CD4-positive, alpha-beta T cell (primary cell): ENCODE measurements at places on chromosomes 7 and 10.

DNA sequence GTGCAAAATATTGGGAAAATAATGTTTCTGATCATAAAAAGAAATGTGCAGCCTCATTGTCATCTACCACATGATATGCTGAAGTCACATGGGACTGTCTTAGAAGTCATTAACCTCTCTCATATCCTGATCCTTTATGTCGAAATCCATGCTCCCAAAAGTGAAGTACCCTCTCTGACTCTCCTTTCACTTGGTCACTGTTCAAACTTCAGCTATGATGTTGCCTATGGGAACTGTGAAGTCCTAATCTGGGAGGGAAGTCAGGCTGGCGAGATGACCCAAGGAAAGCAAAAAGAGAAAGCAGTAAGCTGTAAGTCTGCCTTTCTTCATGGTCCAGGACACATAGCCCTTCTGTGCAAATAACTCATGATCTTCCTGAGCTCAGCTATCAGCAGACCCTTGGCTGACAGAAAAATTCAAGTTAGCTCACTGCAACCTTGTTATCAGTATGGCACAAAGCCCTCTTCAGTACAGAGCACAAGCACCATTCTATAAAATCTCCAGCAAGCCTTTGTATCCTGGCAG is 29.5 kb downstream of the WASL start:
- DNase-seq, result no peak

- peak; percentile 92 for DNase-seq
Measured at GRCh38 chr10:102395400-102396316, at the start of gene NFKB2. NFKB2 (plus strand) TSS chr10:102395705; CDS start chr10:102395960, 255 bp downstream.

DNA sequence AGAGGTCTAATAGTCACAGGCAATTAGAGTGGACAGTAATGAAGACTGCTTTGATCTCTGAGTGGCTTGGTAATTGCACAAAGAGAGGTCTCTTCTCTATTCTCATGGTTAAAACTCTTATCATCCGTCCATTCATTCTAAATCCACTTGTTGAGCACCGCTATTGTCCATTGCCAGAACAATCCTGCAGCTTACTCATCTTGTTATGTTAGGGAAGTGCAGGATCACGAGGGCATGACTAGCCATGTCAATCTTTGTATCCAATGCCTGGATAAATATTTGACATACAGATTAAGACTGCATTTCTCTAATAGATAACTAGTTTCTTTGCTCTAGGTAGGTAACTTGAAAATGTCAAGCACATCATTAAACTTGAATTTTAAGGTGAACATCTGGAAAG is 14.9 kb downstream of the SFTPD start:
- no peak for DNase-seq

DNA sequence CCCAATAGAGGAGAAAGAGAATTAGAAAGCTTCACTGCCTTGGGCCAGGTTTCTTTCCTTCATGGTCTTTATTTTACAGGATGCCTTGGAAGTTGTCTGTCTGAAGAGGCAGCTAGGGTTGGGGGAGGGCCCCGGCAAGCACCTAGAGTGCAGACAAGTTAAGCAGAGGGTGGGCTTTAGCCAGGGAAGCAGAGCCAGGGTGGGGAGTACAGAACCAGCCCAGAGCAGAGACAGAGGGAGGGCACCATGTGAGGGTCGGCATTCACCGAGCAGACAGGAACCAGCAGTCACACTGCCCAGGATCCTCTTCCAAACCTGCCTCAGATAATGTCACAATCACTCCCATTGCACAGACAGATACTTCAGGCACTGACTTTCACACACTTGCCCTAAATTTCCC is 75.9 kb downstream of the ADARB2 start:
- DNase-seq, result peak; percentile 6

- no peak for DNase-seq
Measured at GRCh38 chr10:48247680-48248079, 26.8 kb downstream of the FRMPD2 start.

DNA sequence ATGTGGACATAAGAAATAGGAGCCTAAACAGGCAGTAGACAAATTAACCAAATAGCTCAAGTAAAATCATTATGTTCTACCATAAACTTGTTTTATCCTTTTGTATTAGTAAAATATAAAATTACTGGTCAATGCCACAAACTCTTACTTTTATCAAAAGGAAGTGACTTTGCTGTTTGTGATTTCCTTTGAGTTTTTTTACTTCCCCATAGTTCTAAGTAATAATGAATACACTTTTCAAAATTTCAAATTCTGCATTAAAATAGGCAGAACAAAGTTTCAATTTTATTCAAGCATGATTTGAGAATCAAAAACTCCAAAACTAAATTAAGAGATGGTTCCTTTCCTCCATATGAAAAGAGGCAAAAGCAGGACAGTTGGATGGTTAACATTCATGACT is 139.7 kb upstream of the ABCB5 start:
- no peak for DNase-seq

GRCh38 chr10:3251172-3251571 is 78.6 kb upstream of the PITRM1 start:
- DNase-seq, result no peak

GRCh38 chr10:86665218-86665607 is 3.1 kb upstream of the LDB3 start:
- DNase-seq, result no peak

DNA sequence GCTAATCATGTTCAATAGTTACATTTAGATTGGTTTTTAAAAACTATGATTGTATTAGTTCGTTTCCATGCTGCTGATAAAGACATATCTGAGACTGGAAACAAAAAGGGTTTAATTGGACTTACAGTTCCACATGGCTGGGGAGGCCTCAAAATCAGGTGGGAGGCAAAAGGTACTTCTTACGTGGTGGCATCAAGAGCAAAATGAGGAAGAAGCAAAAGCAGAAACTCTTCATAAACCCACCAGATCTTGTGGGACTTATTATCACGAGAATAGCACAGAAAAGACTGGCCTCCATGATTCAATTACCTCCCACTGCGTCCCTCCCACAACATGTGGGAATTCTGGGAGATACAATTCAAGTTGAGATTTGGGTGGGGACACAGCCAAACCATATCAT is 34.1 kb upstream of the CC2D2B start:
- DNase-seq, result no peak

- no peak for DNase-seq
Measured at GRCh38 chr7:39349452-39350123, 216.6 kb upstream of the YAE1 start.

DNA sequence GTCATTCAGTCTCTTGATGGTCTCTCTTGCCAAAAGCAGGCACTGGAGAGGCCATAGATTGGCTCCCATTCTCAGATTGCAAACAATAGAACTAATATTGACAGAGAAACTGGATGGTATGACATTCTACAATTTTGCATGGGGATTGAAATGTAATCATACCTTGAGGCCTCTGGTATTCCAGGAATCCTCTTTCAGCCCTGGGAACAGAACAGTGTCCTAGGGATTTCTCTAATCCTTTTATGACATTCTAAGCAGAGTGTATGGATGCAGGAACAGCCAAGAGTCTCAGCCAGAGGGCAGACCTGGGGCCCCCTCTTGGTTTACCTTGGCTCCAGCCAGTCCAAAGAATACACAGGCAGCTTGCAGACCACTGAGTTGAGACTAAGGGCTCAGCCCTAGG is 206.4 kb downstream of the KCNMA1 start:
- no peak for DNase-seq

- no peak for DNase-seq
Measured at GRCh38 chr10:129756912-129757901, 206.9 kb downstream of the EBF3 start.

DNA sequence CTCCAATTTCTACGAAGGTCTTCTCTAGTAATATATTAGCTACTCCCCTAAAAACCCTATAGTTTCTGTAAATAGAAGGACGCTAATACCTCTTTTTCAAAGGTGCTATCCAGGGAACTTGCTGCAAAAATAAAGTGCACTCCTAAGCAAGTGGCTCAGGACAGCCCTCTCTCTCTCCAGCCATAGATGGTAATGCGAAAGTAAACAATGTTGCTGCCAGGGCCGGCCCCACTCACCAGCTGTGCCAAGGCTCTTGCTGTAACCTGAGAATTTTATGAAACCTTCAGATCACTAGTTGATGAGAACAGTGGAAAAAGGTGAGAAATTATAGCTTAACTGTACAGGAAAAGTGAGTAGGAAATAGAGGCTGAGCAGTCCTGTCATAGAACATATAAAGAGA is 10.9 kb upstream of the TAS2R39 start:
- DNase-seq, result no peak

- DNase-seq, result no peak
Measured at GRCh38 chr7:45890902-45891461, 2.7 kb downstream of the IGFBP1 start.

DNA sequence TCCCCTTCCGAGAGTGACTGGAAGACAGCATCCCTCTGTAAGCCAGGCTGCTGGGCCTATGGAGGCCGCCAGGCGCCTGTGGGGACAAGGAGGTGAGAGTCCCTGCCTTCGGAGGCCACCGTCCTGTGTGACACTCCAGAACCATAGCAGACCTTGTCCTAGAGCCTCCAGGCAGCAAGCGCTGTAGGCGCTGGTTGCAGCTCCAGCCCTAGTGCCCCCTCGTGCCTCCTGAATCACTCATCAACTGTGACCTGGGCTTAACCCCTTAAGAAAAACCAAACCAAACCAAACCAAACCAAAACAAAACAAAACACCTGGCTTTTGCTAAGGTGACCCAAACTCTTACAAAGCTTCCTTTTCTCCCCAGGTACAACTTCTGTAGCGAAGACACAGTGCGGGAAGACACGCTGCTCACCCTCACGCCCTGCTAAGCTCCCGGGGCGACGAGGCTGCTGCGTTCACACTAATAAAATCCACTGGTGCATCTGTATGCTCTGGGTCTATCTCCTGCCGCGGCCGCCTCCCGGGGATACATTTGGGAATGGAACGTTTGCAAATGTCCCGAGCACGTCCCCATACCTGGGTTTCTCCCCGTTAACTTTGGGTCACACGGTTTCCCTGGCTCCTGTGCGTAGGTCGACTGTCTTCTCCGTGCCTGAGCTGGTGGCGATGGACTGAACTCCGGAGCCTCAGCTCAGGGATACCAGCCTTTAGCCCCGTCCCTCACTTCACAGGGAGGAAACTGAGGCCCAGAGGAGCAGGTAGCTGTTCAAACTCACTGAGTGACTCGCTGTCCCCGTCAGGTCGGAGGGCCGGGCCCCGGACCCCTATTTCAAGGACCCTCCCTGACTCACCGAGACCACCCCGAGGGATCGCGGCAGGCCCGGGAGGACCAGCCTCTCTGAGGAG is 11.8 kb upstream of the PNLIPRP2 start:
- DNase-seq, result no peak

DNA sequence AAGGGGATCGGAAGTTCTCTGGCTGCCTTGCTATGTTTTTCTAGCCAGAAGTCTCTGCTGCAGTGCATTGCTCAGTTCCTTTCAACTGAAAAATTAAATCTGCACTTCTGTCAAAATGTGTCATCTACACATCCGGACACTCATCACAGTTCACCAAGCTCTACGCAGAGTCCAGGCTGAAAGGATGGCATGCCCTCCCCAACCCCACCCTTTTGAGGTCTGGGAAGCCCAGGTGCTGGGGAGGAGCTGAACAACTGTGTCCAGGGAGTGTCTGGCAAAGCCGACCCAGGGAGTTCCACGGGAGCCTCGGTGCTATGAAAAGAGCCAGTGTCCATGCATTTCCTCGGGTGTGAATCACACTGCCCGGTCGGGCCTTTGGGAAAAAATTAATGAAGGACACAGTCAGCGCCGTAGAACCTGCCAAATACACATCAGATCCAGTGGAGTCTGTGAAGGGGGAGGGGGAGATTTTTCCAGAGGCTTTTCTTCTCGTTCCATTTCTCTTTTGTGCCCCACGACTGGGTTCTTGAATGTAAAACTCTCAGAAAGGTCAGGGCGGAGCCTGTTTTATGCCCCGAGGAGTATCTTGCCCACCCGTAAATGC is 757 bp upstream of the PALS2 start:
- DNase-seq, result peak; percentile 46

DNA sequence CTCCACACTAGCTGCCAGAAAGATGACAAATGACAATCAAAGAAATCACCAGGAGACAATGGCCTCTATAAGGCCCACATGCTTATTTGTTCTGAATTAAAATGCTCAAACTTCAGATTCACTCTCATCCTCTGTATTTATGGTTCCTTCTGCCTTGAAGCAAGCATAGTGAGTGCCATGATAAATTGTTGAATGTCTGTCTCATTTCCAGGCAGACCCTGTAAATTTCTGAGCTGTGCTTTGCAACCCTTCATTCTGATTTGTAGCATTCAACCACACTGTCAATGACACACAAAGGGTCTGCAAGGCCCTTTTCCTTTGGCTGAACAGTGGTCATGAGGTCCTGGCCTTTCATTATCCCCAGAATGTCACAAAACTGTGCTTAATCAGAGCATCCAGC is 506.6 kb upstream of the GHITM start:
- DNase-seq, result no peak

DNA sequence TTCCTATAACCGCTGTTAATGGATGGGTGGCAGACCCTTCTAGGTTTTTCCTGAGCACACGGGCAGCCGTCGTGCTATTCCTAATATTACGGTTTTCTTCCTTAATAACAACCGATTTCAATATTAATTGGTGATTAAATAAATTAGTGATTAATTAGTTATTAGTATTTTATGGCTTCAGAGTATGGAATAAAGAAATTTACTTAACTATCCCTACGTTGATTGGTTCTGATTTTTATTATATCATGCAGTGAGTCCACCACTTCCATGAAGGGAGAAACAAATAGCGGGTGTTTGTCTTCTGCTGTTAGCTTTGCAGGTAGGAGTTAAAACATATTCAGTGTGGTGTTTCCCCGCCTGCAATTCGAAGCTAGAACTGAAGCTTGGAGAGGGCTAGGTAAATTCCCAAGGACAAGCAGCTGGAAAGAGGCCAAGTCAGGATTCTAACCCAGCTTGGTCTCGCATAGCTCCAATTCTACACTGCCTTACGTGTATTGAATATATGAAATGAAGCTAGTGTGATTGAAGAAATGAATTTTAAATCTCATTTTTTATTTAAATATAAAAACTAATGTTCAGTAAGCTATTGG is 928 bp upstream of the CSTF2T start:
- no peak for DNase-seq

DNA sequence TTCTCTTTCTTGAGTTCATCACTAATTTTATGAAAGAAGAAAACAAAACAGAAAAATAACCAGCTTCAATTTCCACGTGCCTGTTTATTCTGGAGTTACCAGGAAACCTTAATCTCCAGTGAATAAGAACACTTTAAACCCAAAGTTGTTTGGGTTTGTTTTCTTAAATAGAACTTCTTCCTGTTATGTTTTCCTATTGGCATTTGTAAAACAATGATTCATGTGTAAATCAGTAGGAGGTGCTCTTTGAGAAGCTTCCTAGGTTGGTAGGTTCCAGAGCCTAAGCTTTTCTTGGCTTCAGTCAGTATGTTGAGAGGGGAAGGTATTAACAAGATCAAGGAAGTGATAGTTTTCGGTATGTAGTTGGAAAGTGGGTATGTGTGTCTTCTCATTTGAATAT is 119.0 kb downstream of the BICC1 start:
- DNase-seq, result no peak

DNA sequence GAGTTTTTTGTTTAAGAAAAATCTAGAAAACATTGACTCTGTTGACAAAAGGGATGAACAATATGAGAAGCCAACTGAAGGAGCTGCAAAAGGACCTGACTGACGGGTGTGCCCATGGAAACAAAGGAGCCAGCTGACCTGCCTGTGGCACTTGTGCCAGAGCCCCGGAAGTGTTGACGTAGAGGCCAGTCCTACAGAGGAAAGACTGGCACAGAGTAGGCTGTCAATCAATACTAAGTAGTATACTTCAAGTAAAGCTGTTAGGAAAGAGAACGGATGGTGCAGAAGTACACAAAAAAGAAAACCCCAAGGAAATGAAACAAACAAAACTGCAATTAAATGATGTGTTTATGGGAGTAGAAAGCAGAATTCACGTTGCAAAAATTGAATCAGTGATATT is 19.0 kb upstream of the ABI1 start:
- DNase-seq, result no peak

- DNase-seq, result no peak
Measured at GRCh38 chr10:119625570-119626280, 25.5 kb upstream of the BAG3 start.
